ENCODE measurements at places on chromosomes 3 and 15. TPM values are rescaled to one million over a fixed set of nuclear protein-coding genes. Genes with fewer than 3 reads are reported as not detected.

GRCh38 chr15:45669422-45669821, 34.6 kb downstream of the SQOR start:
- DNase-seq: no peak

DNA sequence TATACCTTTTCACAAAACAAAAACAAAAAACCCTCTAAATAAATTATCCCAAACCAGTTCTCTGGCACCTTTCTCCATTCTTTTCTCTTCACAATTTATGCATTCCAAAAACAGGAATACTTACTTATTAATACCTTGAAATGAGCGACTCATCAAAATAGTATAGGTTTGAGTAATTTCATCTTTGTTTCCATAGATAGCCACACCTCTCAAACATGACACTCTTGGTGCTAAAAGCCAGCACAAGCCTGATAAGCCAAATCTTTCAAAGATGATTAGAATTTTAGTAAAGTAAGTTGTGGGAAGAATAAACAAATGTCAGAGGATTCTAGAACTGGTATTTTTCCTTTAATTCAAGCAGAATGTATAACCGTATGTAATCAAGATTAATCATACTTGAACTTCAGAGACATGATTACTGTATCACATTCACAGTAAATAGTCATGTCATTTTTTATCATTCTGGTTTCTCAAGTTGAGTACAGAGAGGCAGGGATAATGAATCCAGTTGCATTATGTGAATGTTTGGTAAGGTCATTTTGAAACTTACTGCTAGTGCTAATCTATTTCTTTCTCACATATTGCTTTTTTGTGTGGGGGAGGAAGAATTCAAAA, 12.1 kb upstream of the WDR5B start:
- DNase-seq: no peak

GRCh38 chr3:45943207-45943846, at the start of gene CXCR6:
CXCR6 (plus strand) TSS chr3:45943464; CDS start chr3:45946482, 3,018 bp downstream.
- DNase-seq: no peak

- no peak for DNase-seq
Measured at GRCh38 chr3:14312375-14312774, 90.0 kb upstream of the SLC6A6 start.

DNA sequence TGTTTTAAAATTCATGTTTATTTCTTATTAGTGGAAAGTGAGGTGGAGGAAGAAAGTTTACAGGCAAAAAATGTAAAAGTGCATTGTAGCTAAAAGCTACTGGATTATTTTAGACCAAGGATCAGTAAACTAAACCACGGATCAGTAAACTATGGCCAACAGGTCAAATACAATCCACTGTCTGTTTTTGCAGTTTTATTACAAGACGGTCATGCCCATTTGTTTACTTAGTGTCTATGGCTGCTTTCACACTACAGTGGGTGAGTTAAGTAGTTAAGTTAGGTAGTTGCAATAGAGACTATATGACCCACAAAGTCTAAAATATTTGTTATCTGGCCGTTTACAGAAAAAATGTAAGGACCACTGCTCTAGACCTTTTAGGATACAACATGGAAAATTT, 82.0 kb downstream of the NR2E3 start:
- DNase-seq: no peak

DNA sequence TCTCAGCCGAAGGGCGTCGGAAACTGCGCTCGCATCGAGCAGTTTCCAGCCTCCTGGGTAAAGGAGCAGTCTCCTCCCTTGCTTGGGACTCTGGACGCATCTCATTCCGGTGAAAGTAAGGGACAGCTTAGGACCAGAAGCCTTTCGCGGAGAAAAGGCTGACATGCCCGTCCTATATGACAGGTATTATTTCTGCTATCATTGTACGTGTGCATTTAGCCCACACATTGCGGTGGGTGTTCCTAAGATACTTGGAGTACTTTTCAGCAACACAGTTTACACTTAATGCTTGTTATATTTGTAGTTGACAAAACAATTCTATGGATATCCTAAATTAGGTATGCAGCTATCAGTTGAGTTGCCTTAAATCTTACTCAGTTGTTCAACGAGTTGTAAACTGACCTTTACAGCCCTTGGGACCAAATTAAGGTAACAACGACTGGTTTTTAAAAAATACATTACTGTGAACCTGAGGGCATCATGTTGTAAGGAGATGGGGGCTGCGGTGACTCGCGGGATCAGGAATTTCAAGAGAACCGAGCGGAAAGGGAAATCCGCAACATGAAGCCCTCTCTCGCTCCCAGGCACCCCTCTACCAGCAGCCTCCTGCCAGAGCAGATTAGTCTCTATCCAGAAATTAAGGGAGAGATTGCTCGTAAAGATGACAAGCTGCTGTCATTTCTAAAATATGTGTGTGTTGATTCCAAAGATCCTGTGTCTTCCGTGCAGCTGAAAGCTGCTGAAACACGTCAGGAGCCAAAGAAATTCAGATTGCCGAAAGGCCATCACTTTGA, 632 bp upstream of the COPS2 start:
- no peak for DNase-seq

- DNase-seq: no peak
Measured at GRCh38 chr3:178982137-178982536, 89.5 kb downstream of the ZMAT3 start.

DNA sequence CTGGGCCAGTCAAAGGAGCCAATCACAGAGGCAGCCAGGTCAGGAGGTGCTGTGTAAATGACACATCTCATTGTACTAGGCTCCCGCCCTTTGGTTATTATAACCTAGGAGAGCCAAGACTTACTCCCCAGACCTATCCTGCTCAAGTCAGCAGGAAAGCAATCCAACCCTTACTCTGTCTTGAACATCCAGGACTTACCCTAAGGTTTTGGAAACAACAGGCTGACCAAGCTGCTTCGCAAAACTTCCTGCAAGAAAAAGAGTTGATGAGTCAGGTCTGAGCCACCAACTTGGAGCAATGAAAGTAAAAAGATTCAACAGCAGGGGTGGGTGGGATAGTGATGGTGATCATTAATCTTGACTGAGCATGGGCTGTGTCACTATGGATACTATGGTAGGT, 144.4 kb downstream of the MYLK start:
- no peak for DNase-seq

GRCh38 chr3:122946185-122946584, 81.4 kb downstream of the SEMA5B start:
- DNase-seq: no peak

DNA sequence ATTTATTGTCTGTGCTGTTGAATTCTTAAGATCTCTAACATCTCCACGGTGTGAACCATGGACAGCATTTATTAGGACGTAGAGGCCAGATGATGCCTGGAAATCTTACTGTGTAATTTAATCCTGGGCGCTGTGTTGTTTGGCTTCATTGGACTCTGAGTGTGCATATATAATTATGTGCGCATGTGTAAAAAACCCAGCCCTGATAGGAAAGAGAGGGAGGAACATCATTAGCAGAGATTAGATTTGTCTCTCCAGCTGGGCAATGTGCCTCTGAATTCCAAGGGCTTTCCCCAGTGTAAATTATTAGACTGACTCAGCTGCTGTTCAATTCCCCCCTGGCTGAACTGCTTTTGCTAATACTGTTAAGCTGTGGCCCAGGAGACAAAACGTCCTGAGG, 39.6 kb downstream of the MAP3K13 start:
- DNase-seq: no peak

DNA sequence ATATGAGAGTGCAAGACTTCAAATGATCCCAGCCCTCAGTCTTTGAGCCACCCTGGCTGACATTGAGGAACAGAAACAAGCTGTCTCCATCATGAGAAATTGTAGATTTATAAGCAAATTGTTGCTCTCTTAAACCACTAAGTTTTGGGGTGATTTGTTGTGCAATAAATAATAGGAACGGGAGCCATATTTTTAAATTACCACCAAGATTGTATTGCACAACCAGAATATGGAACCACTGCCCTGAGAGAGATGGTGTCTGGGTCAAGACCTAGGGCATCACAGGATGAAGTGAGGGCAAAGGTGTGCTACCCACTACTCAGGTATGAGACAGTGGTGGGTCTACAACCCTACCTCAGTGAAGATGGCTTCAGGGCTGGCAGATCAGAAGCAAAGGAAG, 2.3 kb upstream of the CFAP92 start:
- no peak for DNase-seq

SPATA12 gene
- not detected for total RNA-seq

ERICH6 gene
- 0.55 TPM for total RNA-seq

CCR8 gene
- not detected for total RNA-seq

DALRD3 gene
- total RNA-seq: 11.8 TPM

A4GNT gene
- total RNA-seq: not detected

SHC4 gene
- total RNA-seq: 3.3 TPM

Data from left ventricle myocardium inferior (tissue), 1 donor.